ENCODE measurements at places on chromosomes 1 and 21. TPM values are rescaled to one million over a fixed set of nuclear protein-coding genes. Genes with fewer than 3 reads are reported as not detected.

The KIF26B gene
- total RNA-seq: 2.7 TPM

The ITLN2 gene
- not detected for total RNA-seq

The OR2T11 gene
- not detected for total RNA-seq

The BRDT gene
- not detected for total RNA-seq

The IRF6 gene
- total RNA-seq: 5.4 TPM

The LRRC7 gene
- total RNA-seq: not detected

The OR2T6 gene
- total RNA-seq: not detected

The PTP4A2 gene
- 300 TPM for total RNA-seq

The NIBAN1 gene
- 34.4 TPM for total RNA-seq

The KCNE1 gene
- total RNA-seq: not detected

The CRNN gene
- total RNA-seq: not detected

The SSX2IP gene
- total RNA-seq: 5.9 TPM

The S100A9 gene
- not detected for total RNA-seq

The S1PR1 gene
- total RNA-seq: 13.7 TPM

The WNT3A gene
- not detected for total RNA-seq

The CLEC20A gene
- total RNA-seq: not detected

The KLF18 gene
- total RNA-seq: not detected

The NPPA gene
- total RNA-seq: 0.32 TPM

The PTPRU gene
- total RNA-seq: 28.2 TPM

The SH2D2A gene
- total RNA-seq: 2.1 TPM

The IQGAP3 gene
- total RNA-seq: 22.8 TPM

The FOXD2 gene
- total RNA-seq: not detected

The FCRL5 gene
- total RNA-seq: not detected

The MMEL1 gene
- total RNA-seq: 0.32 TPM

The CR2 gene
- not detected for total RNA-seq

The PLPPR5 gene
- total RNA-seq: not detected

The PDE4DIP gene
- 54.6 TPM for total RNA-seq

The S100A7A gene
- not detected for total RNA-seq

The FCGR2B gene
- total RNA-seq: not detected

The TCEANC2 gene
- 2.2 TPM for total RNA-seq
